ENCODE measurements at places on chromosomes 6 and 20.
A peak's percentile ranks its signal among the peaks of the same experiment; 100 is the strongest.

DNA sequence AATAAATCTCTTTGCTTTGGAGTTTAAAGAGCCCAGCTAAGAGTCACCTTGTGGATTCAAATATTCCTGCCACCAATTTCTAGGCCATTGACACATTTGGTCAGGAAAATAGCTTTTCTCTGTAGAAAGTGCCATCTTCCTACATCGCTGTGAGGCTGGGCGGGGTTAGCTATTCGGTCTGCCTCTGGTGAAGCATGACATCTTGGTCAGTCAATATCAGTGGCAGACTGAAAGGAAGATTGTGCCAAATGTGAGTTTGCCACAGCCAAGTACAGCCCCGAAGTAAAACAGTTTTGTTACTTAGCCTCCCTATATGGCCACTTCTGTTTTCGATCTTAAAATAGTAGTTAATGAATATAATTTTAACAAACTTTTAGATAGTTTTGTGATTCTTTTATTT is 65.5 kb upstream of the FABP7 start:
- DNase-seq, result no peak

DNA sequence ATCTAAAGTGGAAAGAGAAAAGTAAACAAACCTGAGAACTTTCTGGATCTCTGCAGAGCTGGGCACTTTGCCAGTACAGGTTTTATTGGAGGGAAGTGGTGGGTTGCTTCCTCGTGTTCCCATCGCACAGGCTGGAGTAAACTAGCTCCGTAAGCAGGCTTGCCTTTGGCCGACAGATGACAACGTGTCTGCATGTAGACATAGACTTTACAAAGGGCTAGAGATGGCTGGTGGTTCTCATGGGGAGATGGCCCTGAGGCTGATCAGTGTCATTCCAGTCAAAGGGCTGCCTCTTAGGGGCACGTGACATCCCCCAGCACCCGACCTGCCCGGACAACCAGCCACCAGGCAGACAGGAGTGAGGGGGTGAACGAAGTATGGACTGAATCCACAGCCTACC is 98.8 kb downstream of the YTHDF1 start:
- DNase-seq, result no peak

GRCh38 chr6:26501482-26501986 is 1.4 kb downstream of the BTN1A1 start:
- peak; percentile 12 for DNase-seq

DNA sequence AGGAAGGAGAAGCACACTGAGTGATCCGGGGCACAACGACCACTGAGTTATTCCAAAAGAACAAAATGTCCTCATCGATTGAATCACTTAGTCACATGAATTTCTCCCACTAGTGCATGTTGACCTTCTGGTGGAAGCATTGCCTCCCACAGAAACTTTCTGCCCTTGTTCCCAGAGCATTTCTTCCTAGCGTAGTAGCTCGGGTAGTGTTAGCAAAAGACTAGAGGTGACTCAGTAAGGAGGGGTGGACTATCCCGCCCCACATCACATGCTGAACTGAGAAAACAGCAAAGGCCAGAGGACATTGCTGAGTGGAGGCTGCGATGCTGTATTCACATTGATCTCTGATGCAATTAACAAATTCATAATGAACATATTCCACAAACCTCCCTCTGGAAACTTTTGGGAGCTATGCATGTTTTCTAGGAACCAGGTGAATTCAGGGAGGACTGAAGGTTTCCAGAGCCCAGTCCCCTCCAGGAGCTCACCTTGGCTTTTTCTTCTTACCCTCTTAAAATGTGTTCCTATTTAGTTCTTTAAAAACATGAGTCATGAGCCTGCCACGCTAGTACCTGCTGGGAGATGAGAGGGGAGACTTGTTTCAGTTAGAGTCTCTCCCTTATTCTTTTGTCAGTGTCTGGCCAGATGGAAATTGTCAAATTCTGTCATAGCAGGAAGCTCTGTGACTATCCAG is 507.9 kb downstream of the CDH26 start:
- no peak for DNase-seq

GRCh38 chr6:33578164-33578563 is 1.9 kb downstream of the BAK1 start:
- DNase-seq, result no peak

GRCh38 chr6:134267917-134268361 is 50.0 kb downstream of the SGK1 start:
- DNase-seq, result no peak

- DNase-seq, result no peak
Measured at GRCh38 chr20:50038574-50038991, 55.8 kb downstream of the SNAI1 start.

GRCh38 chr6:121597654-121598053 is 162.2 kb downstream of the GJA1 start:
- no peak for DNase-seq

GRCh38 chr6:91562955-91563354 is 976.1 kb upstream of the MAP3K7 start:
- DNase-seq, result no peak

DNA sequence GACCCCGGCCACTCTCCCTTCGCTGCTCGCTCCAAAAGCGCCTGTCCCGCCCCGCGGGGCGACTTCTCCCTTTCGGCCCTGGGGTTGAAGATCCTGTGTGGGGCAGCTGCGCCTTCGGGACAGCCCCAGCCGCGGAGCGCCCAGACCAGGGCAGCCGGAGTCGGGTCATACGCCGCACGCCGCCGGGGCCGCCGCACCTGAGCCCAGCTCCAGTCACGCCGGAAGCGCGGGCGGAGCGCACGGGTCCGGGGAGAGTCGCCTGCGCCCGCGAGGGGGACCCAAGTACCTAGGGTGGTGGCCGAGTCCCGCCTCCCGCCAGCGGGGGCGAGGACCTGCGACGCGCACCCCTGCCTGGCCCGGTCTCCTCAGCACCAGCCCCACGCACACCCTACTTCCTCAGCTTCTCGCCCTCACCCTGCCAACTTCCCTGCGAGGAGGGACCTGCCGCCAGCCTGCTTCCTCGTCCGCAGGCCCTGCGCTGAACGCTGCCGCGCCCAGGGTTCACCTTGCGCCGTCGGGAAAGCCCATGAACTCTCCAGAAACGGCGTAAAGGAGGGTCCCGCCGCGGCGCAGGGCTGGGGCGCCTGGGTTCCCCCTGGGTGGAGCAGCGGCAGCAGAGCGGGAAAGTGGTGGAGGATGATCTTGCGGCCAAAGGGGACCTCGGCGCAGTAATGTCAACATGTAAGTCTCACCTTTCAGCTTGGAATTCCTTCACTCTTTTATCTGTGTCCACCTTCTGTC is at the start of gene ADGRG6:
TSS of gene ADGRG6 (plus strand) at position 357 of the 741 bp plus-strand sequence. CDS start at position 680, 323 bp downstream.
- DNase-seq, result no peak

GRCh38 chr6:148432462-148433195 is 90.0 kb downstream of the SASH1 start:
- no peak for DNase-seq

GRCh38 chr6:36345681-36346466 is 9.2 kb upstream of the BNIP5 start:
- DNase-seq, result no peak

DNA sequence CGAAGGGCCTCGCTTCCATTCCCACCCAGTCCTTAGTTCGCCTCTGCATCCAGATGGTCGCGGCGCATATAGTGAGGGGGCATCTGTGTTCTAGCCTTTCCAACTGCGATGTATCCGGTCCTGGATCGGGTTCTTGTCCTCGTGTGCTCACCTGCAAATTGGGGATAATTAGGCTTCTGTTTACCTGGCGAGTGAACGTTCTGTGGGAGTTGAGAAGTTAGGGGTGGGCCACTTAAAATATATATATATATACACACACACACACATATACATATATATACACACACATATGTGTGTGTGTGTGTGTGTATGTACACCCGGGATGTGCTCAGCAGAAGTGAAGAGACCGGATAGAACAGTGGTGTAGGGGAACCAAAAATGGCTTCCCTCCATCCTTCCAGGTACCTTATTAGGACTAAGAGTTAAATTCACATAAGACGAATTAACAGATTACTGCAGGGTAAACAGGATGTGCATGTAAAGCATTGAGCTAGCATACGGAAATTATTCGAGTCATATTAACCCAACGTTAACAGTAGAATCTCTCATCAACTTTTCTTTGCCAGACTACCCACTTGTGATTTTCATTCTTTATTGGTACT is 537 bp downstream of the CSTF1 start:
- no peak for DNase-seq

GRCh38 chr6:43714311-43715055 is 26.9 kb upstream of the MRPS18A start:
- DNase-seq, result no peak

DNA sequence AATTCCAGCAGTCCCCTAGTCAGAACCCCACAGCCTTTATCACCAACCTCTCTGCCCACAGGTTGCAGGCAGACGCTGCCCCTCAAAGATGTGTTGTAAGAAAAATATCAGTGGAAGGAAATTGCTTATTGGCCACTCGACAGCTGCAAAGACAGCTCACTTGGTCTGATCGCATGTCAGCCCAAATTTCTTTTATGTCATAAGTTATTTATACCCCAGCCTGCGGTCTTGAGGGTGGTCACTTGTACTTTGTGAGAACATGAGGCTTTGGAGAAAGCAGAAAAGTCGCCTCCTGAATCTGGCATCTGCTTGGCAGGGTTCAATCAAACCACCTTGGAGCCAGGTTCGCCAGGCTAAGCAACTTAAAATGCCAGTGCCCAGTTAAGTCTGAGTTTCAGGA is 236.5 kb upstream of the CDH4 start:
- DNase-seq, result no peak

DNA sequence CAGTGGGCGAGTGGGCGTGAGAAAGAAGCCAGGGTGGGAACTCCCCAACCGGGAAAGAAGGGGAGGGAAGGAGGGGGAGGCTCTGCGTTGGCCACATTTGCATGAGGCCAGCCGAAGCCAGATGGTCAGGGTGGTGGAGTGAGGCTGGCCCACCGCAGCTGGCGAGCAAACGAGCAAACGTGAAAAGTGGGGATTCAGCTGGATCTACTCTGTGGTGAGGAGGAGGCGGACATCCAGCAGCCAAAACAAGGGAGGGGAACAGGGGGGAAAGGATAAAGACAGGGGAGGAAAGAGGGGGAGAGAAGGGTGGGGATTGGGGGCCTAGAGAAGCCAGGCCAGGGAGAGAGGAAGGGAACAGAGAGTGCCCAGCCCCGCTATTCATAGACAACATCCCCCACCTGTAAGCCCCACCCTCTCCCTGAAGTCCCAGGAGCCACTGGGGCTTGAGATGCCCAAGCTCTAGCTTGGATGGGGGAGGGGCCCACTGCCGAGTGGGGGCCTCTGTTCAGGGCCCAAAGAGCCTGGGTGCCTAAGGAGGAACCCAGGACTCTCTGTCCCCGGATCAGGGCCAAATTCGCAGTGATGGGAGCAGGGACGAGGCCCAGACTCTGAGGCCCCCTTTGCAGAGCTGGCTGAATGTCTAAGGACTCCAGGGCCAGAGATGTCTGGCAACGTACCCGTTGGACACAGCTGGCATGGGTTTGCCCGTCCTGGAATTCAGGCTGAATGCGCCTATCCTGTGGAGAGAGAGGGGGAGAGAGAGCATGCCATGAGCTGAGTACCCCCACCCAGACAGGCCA is 45.1 kb downstream of the CPNE5 start:
- no peak for DNase-seq

DNA sequence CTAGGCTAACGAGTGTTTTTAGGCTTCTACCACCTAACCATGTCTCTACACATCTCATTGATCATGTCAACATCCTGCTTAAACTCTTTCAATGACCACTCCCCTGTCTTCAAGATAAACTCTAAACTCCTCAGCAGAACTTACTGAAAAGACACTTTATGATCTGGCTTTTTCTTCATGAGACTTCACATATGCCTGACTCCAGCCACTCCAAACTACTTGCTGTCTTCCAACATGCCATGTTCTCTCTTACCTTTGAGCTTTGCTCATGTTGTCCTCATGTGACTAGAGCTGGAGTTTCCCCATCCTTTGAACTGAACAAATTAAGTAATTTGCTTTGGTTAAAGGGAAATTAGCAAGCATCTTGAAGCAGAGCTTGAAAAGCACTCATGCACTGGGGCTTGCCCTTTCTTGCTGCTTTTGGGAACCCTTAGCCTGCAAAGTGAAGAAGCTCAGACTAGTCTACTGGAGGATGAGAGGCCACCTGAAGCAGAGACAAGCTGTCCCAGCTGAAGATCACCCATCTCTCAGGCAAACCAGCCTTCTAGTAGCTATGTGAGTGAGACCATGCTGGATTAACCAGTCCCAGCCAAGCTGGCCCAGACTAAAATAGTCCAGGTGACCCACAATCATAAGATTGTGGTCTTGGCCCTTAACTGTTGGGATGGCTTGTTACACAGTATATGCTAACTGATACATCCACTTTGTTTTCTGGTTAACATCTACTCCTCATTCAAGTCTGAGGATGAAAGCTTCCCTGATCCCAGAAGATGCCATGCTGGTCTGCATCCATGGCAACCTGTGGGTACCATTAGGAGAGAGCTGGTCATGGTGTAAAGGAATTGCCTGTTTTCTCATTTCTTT is 235.8 kb downstream of the GMPR start:
- DNase-seq, result no peak

GRCh38 chr6:112061605-112062004 is 7.7 kb downstream of the CCN6 start:
- no peak for DNase-seq

- DNase-seq, result no peak
Measured at GRCh38 chr6:19024737-19025136, 637.6 kb downstream of the RNF144B start.

- no peak for DNase-seq
Measured at GRCh38 chr20:14865169-14865568, 527.8 kb upstream of the FLRT3 start.

GRCh38 chr20:50750145-50750671 is 18.8 kb downstream of the PARD6B start:
- DNase-seq, result no peak

Data from activated CD4-positive, CD25-positive, alpha-beta regulatory T cell (primary cell).